ENCODE measurements at places on chromosomes 1 and 21. TPM values are rescaled to one million over a fixed set of nuclear protein-coding genes. Genes with fewer than 3 reads are reported as not detected.

The ZBED6 gene
- polyA plus RNA-seq: 1.4 TPM

GRCh38 chr21:38857152-38857825 lies 51.6 kb downstream of the ETS2 start:
- H3K27ac ChIP-seq: no peak overlapping the region
- no peak for DNase-seq
- no peak overlapping the region for H3K4me3 ChIP-seq
- H3K27me3 ChIP-seq: peaks cover 5% of the 10 kb centered on the region

DNA sequence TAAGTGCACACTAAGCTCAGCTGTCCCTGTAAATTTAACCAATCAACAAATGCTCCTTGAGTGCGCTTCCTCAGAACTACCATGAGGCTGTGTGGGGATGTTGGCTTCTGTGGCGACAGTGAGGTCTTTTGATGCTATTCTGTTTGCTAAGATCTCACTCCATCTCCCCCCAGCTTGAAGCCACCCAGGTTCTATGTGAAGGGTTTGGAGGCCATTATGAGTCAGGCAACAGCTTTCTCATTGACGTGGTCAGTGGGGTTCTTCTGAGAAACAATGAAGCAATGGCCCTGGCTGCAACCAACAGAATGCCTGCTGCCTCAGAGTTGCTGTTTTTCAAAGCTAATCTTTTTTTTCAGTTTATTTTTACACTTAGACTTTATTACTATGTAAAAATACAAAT lies 205.5 kb downstream of the PTBP2 start:
- DNase-seq: no peak
- no peaks in the 10 kb centered on the region for H3K36me3 ChIP-seq
- peaks cover 2% of the 10 kb centered on the region for H3K27me3 ChIP-seq
- no peak overlapping the region for H3K4me3 ChIP-seq

DNA sequence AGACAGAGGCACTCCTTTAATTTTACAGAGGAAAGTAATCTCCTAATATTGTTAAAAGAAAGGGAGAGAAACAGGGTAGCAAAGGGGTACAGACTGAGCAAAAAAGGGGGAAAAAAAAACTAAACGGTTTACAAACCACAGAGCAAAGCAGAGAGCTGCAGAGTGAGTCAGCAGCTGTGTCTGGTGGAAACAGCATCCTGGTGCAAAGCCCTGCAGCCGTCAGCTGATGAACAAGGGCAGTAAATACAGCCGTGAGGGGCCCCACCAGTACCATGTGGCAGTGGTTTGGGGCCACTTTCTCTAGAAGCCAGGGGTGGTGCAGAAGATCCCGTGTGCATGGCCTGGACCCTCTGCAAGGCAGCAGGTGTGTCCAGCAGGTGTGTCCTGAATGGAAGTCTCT lies 111.3 kb downstream of the ERG start:
- H3K4me1 ChIP-seq: no peaks in the 10 kb centered on the region
- no peak overlapping the region for H3K27ac ChIP-seq
- H3K36me3 ChIP-seq: no peaks in the 10 kb centered on the region
- H3K4me3 ChIP-seq: no peak overlapping the region
- H3K27me3 ChIP-seq: peaks cover 6% of the 10 kb centered on the region

GRCh38 chr1:243663651-243664050 lies 186.4 kb downstream of the AKT3 start:
- H3K27me3 ChIP-seq: no peaks in the 10 kb centered on the region
- H3K4me1 ChIP-seq: peaks cover 10% of the 10 kb centered on the region
- no peak overlapping the region for H3K27ac ChIP-seq
- DNase-seq: no peak
- peaks cover 22% of the 10 kb centered on the region for H3K36me3 ChIP-seq

- no peaks in the 10 kb centered on the region for H3K4me1 ChIP-seq
- no peak for DNase-seq
- no peak overlapping the region for H3K27ac ChIP-seq
- H3K36me3 ChIP-seq: no peaks in the 10 kb centered on the region
- H3K27me3 ChIP-seq: peaks cover 8% of the 10 kb centered on the region
Observed at GRCh38 chr1:90074137-90074536, 79.2 kb downstream of the ZNF326 start.

- H3K27me3 ChIP-seq: peaks cover 3% of the 10 kb centered on the region
- H3K36me3 ChIP-seq: no peaks in the 10 kb centered on the region
- H3K27ac ChIP-seq: no peak overlapping the region
Observed at GRCh38 chr1:233033361-233033760, 83.0 kb downstream of the NTPCR start.

GRCh38 chr1:234527346-234527745 lies 48.4 kb upstream of the TARBP1 start:
- H3K4me1 ChIP-seq: peaks cover 1% of the 10 kb centered on the region
- H3K27me3 ChIP-seq: peaks cover 3% of the 10 kb centered on the region
- no peak for DNase-seq

DNA sequence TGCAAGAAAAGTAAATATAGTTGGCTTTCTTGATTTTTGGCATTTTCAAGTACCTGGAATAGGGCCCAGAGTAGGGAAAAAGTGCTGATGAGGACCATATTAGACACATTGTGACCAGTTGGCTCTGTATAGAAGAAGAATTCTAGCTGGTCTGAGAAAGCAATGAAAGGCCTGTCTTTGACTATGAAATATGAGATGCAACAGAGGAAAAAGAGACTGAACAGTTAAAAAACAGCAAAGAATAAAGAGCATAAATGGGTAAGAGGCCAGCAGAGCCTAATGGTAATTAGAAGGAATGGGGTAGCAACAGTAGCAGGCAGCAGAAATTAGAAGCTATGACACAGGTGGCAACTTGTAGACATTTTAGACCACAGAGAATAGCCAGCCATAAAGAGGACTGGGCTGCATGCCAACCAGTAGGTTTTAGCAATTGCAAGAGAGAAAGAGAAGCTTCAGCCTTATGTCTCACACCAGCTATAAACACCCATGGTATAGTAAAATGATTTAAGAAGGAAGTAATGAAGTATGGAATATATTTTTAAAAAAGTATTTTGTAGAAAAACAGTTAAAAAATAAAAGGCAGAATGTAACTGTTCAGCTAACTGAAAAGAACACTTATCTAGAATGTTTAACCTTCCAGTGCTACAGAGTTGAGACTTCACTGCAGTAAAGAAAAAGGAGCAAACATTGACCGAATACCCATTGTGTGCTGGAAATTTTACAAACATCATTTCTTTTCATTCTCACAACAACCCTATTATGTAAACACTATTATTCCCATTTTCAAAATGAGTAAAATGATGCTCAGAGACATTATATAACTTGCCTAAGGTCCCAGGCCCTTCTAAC lies 114.1 kb downstream of the LHX4 start:
- no peak overlapping the region for H3K4me3 ChIP-seq
- peaks cover 6% of the 10 kb centered on the region for H3K4me1 ChIP-seq
- no peak overlapping the region for H3K27ac ChIP-seq
- no peak for DNase-seq

- no peak overlapping the region for H3K27ac ChIP-seq
- H3K4me1 ChIP-seq: no peaks in the 10 kb centered on the region
- DNase-seq: no peak
Observed at GRCh38 chr21:24941316-24942185, 665.7 kb downstream of the MRPL39 start.

GRCh38 chr1:223783676-223784075 lies 62.1 kb downstream of the TP53BP2 start:
- H3K4me1 ChIP-seq: peaks cover 9% of the 10 kb centered on the region
- H3K27ac ChIP-seq: no peak overlapping the region
- H3K27me3 ChIP-seq: no peaks in the 10 kb centered on the region

The FOXD3 gene
- not detected for polyA plus RNA-seq

DNA sequence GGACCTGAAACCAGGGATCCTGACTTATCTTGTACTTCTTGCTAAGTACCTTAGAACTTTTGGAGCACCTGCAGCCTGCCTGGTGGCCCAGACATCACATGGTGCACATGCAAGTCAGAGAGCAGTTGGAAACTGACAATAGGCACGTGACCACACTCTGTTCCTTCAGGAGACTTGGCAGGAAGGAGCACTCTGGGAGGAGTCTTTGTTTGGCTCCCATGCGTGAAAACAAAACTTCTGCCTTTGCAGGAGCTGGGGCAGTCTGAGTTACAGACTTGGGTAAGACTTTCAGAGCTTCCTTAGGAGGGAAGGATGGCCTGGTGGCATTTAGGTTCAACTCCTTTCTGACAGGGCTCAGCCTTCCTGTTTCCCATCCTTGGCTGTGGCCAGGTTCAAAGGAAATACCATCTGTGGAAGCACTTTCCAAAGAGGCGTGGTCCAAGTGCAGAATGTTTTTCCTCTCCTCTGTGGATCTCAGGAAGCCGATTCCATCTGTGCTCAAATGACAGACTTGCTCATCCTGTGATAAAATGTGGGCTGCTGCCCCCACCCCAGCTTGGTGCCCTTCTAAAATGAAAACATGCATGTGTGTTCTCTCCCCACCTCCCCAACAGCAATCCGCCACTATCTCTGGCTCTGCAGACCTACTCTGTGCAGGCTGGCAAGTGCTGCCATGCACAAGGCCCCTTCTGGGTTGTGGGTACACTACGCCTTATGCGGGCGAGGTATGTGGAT lies 14.1 kb upstream of the ZNF436 start:
- H3K27ac ChIP-seq: no peak overlapping the region
- H3K36me3 ChIP-seq: no peaks in the 10 kb centered on the region
- no peak overlapping the region for H3K4me3 ChIP-seq
- H3K27me3 ChIP-seq: peaks cover 2% of the 10 kb centered on the region

- DNase-seq: no peak
- no peaks in the 10 kb centered on the region for H3K4me1 ChIP-seq
- no peaks in the 10 kb centered on the region for H3K27me3 ChIP-seq
- H3K36me3 ChIP-seq: no peaks in the 10 kb centered on the region
- no peak overlapping the region for H3K27ac ChIP-seq
Observed at GRCh38 chr1:80818211-80818610, 982.5 kb upstream of the ADGRL2 start.

- no peak for DNase-seq
- H3K36me3 ChIP-seq: no peaks in the 10 kb centered on the region
- no peaks in the 10 kb centered on the region for H3K4me1 ChIP-seq
- no peak overlapping the region for H3K27ac ChIP-seq
- no peaks in the 10 kb centered on the region for H3K27me3 ChIP-seq
- no peak overlapping the region for H3K4me3 ChIP-seq
Observed at GRCh38 chr1:33973799-33974545, 110.1 kb downstream of the HMGB4 start.
